ENCODE measurements at places on chromosomes 2 and 18. TPM values are rescaled to one million over a fixed set of nuclear protein-coding genes. Genes with fewer than 3 reads are reported as not detected.

- H3K27ac ChIP-seq = peak overlapping the region; percentile 96
- DNase-seq = no peak
- H3K36me3 ChIP-seq = peaks cover 60% of the 10 kb centered on the region
Measured at GRCh38 chr2:101003278-101003775, 1.2 kb downstream of the RPL31 start.

GRCh38 chr2:120629241-120629895 is 106.3 kb upstream of the GLI2 start:
- no peaks in the 10 kb centered on the region for H3K27me3 ChIP-seq
- no peaks in the 10 kb centered on the region for H3K4me1 ChIP-seq
- no peak overlapping the region for H3K4me3 ChIP-seq
- no peaks in the 10 kb centered on the region for H3K36me3 ChIP-seq

GRCh38 chr2:3779496-3780049 is 76.2 kb downstream of the DCDC2C start:
- peaks cover 6% of the 10 kb centered on the region for H3K4me1 ChIP-seq
- peaks cover 5% of the 10 kb centered on the region for H3K27me3 ChIP-seq
- H3K27ac ChIP-seq = no peak overlapping the region
- H3K4me3 ChIP-seq = no peak overlapping the region
- H3K36me3 ChIP-seq = no peaks in the 10 kb centered on the region

DNA sequence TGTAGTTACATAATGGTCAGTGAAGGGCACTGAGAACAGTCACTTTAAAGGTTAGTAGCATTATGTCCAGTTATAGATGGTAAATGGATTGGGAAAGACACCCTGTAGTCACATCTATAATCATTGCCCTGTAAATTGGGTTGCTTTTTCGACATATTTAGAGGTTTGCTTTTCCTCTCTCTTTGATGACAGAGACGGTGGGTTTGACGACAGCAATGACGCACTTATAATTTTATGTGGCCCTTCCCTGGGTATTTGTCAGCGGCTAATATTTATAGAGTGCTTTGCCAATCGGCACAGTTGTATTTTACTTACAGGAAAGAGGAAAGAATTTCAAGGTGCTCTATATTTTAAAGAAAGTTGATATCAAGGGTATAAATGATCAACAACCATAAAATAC is 2.8 kb downstream of the CPS1 start:
- H3K27me3 ChIP-seq = no peaks in the 10 kb centered on the region
- H3K36me3 ChIP-seq = no peaks in the 10 kb centered on the region
- H3K4me3 ChIP-seq = no peak overlapping the region
- H3K27ac ChIP-seq = no peak overlapping the region

TYMS gene
- total RNA-seq = 269 TPM

DNA sequence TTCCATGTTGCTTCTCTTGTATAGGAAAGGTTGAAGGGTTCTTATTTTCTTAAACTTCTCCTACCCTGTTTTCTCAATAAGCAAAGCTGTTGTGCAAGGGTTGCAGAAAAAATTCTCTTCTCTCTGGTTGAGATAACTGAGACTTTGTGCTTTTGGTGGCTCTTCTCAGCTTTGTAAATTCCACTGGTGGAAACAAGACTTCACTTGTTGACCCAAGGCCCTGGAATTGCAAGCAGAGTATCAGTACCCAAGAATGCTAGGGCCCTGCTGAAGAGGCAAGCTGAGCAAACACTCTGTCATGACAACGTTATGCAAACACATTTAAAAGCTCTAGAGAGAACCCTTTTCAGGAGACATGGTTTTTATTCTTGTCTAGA is 294.7 kb upstream of the EPAS1 start:
- H3K4me3 ChIP-seq = no peak overlapping the region
- H3K4me1 ChIP-seq = peaks cover 2% of the 10 kb centered on the region
- no peak overlapping the region for H3K27ac ChIP-seq
- peaks cover 4% of the 10 kb centered on the region for H3K36me3 ChIP-seq

DNA sequence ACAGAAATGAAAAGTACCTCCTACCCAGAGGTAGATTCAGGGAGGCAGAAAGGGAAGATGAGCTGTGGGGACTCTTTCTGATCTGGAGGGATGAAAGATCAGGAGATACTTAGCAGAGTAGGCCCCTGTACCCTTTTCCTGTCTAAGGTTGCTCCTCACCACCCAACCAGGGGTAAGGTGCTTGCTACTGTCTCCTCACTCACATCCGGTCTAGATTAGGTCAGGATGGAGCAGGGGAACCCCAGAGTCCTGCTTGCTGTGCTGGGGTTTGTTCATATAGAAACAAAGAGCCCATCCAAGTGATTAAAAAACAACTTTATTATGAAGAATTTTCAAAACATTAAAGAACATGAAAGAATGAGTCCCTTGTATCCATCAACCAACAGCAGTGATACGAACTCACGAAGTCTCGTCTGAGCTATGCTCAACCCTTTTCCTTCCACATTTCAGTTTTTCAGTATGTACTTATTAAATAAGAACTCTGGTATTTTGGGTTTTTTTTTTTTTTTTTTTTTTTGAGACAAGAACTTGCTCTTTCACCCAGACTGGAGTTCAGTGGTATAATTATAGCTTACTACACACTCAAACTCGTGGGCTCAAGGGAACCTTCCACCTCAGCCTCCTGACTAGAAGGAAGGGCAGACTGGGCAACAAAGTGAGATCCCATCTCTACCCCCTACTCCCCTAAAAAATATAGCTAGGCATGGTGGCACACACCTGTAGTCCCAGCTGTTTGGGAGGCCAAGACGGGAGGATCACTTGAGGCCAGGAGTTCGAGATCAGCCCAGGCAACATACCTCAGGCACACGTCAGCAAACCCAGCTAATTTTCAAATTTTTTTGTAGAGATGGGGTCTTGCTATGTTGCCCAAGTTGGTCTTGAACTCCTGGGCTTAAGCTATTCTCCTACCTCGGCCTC is 28.5 kb upstream of the MCFD2 start:
- DNase-seq = peak; percentile 93
- H3K36me3 ChIP-seq = peaks cover 40% of the 10 kb centered on the region

AOX1 gene
- total RNA-seq = not detected

- no peaks in the 10 kb centered on the region for H3K27me3 ChIP-seq
- H3K27ac ChIP-seq = peak overlapping the region; percentile 91
- peak; percentile 80 for DNase-seq
- peaks cover 55% of the 10 kb centered on the region for H3K4me1 ChIP-seq
- H3K36me3 ChIP-seq = peaks cover 35% of the 10 kb centered on the region
- H3K4me3 ChIP-seq = peak overlapping the region; percentile 89
Measured at GRCh38 chr2:161138429-161138828, 21.8 kb upstream of the TANK start.

GRCh38 chr2:231542136-231542535 is 11.9 kb upstream of the NMUR1 start:
- H3K27ac ChIP-seq = no peak overlapping the region
- no peak for DNase-seq
- peaks cover 15% of the 10 kb centered on the region for H3K27me3 ChIP-seq

MAP3K2 gene
- total RNA-seq = 57.5 TPM

TDRD15 gene
- not detected for total RNA-seq

- peak overlapping the region; percentile 72 for H3K4me3 ChIP-seq
- peak overlapping the region; percentile 89 for H3K27ac ChIP-seq
- H3K4me1 ChIP-seq = peaks cover 45% of the 10 kb centered on the region
- H3K27me3 ChIP-seq = no peaks in the 10 kb centered on the region
- DNase-seq = no peak
Measured at GRCh38 chr2:70103531-70104061, 16.3 kb downstream of the PCBP1 start.

DNA sequence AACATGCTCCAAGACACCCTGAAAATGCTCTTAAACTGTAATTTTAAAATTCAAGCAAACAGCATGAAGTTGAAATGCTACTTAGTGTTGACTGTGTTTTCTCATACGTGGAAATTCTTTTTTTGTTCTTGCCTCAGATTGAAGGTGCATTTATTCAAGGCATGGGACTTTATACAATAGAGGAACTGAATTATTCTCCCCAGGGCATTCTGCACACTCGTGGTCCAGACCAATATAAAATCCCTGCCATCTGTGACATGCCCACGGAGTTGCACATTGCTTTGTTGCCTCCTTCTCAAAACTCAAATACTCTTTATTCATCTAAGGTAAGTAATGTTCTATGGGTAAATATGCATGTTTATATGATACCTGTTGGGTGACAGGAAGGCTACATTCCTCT is 82.7 kb downstream of the AOX1 start:
- no peak overlapping the region for H3K4me3 ChIP-seq
- peaks cover under 1% of the 10 kb centered on the region for H3K27me3 ChIP-seq

MAP3K19 gene
- total RNA-seq = not detected

DNA sequence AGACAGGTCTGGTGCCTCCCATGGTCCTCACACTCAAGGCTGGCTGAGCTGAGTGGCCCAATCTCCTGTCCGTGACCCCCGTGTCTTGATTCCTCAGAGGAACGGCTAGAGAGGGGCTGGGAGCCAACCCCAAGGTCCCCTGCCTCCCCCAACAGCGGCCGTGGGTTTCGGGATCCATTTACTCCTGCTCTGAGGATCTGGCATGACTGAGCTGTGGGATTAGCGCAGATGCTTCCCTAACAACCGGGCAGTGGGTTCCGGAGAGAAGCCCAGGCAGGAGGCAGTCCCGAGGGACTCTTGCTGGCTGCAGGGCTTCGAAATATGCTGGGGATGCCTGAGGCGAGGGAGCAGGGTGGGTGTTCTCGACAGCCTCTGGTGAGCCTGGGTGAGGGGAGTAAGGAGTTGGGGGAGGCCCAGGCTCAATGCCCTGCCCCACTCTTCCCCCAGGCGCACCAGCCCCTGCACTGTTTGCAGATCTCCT is 18.9 kb downstream of the GPR35 start:
- peaks cover 9% of the 10 kb centered on the region for H3K27me3 ChIP-seq
- peaks cover 8% of the 10 kb centered on the region for H3K4me1 ChIP-seq
- H3K27ac ChIP-seq = no peak overlapping the region
- no peak overlapping the region for H3K4me3 ChIP-seq

GRCh38 chr18:326846-327245 is 59.0 kb upstream of the THOC1 start:
- peaks cover 4% of the 10 kb centered on the region for H3K27me3 ChIP-seq
- DNase-seq = no peak
- H3K27ac ChIP-seq = no peak overlapping the region
- H3K4me3 ChIP-seq = no peak overlapping the region
- H3K4me1 ChIP-seq = peaks cover 8% of the 10 kb centered on the region

DNA sequence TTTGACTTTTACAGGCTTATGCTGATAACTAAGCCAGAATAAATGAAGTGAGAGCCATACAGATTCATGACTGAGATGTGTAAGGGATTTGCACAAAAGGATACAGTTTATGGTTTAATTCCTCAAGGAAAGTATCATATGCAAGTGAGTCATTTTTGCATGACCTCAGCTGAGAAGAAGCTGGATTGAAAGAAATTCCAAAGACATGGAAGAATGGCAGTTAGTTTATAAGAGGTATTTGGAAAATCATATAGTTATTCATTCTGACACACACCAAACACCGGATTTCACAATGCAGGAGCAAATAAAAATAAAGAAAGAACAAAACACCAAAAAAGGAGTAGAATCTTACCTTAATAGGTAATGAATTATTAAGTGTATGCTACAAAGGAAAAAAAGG is 83.2 kb upstream of the RND3 start:
- no peaks in the 10 kb centered on the region for H3K27me3 ChIP-seq
- no peak for DNase-seq
- no peaks in the 10 kb centered on the region for H3K4me1 ChIP-seq
- H3K27ac ChIP-seq = no peak overlapping the region
- H3K36me3 ChIP-seq = no peaks in the 10 kb centered on the region

KRTCAP3 gene
- 4.6 TPM for total RNA-seq

- H3K27me3 ChIP-seq = no peaks in the 10 kb centered on the region
- no peak overlapping the region for H3K27ac ChIP-seq
Measured at GRCh38 chr2:50221106-50221505, 810.8 kb downstream of the NRXN1 start.

DNA sequence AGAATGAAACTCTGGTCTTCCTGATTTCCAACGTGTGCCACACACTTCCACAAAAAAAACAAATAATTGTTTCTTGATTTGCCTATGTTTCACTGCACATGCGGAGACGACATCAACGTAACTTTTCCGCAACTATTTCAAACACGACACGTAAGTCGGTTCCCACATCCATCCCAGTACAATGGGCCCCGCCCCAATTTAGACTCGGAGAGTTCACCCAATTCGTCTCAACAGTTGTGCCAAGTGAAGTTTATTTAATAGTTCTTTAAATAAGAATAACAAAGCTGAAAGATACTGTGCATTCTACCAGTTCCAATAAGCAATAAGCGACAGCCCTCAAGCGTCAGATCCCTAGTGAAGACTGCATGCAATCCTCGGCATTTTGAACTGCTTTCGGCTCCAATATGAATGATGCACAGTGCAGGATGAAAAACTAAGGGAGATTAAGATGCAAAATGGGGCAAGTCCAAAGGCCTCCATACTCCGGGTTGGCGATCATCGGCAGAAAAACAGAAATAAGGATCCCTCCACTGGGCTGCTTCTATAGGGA is 664 bp downstream of the CCT4 start:
- H3K4me1 ChIP-seq = peaks cover 22% of the 10 kb centered on the region
- H3K27ac ChIP-seq = peak overlapping the region; percentile 99
- DNase-seq = peak; percentile 75
- H3K36me3 ChIP-seq = peaks cover 37% of the 10 kb centered on the region
- no peaks in the 10 kb centered on the region for H3K27me3 ChIP-seq
- H3K4me3 ChIP-seq = peak overlapping the region; percentile 99

GRCh38 chr2:128663371-128664050 is 344.8 kb upstream of the HS6ST1 start:
- DNase-seq = peak; percentile 36
- no peaks in the 10 kb centered on the region for H3K36me3 ChIP-seq
- peaks cover 14% of the 10 kb centered on the region for H3K27me3 ChIP-seq
- no peak overlapping the region for H3K27ac ChIP-seq
- H3K4me1 ChIP-seq = no peaks in the 10 kb centered on the region
- no peak overlapping the region for H3K4me3 ChIP-seq

GRCh38 chr2:64799592-64800252 is 146.0 kb upstream of the SERTAD2 start:
- no peaks in the 10 kb centered on the region for H3K36me3 ChIP-seq
- H3K27me3 ChIP-seq = peaks cover 7% of the 10 kb centered on the region
- H3K27ac ChIP-seq = no peak overlapping the region

SIX3 gene
- not detected for total RNA-seq

IL36RN gene
- total RNA-seq = not detected

GRCh38 chr2:183490914-183491313 is 366.7 kb downstream of the NUP35 start:
- H3K27me3 ChIP-seq = no peaks in the 10 kb centered on the region
- H3K4me3 ChIP-seq = no peak overlapping the region
- no peaks in the 10 kb centered on the region for H3K4me1 ChIP-seq
- H3K27ac ChIP-seq = no peak overlapping the region
- H3K36me3 ChIP-seq = no peaks in the 10 kb centered on the region

ONECUT2 gene
- total RNA-seq = not detected

DNA sequence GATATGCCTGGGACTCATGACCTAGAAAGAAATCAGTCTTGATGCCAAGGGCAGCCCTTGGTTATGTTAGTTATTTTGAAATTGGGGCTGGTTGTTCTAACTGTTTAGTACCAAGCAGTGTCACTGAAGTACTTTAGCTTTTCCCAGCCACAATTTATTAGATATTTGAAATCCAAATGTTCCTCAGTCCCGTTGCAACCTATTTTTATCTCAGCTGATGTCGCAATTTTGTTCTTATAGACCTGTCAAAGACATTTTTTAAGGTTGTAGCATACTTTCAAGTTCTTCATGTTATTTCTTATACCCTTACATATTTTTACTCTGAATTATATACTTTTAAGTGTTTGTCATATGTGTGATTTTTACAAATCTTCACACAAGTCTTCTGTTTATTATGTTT is 100.1 kb downstream of the LRP1B start:
- no peaks in the 10 kb centered on the region for H3K4me1 ChIP-seq
- H3K4me3 ChIP-seq = no peak overlapping the region
- no peak overlapping the region for H3K27ac ChIP-seq
- no peaks in the 10 kb centered on the region for H3K36me3 ChIP-seq

- DNase-seq = no peak
- no peak overlapping the region for H3K27ac ChIP-seq
- peaks cover 32% of the 10 kb centered on the region for H3K4me1 ChIP-seq
- H3K36me3 ChIP-seq = peaks cover 6% of the 10 kb centered on the region
- H3K4me3 ChIP-seq = no peak overlapping the region
Measured at GRCh38 chr2:227323818-227324217, 1.2 kb upstream of the MFF start.
